ENCODE measurements at places on chromosomes 3 and 15.

DNA sequence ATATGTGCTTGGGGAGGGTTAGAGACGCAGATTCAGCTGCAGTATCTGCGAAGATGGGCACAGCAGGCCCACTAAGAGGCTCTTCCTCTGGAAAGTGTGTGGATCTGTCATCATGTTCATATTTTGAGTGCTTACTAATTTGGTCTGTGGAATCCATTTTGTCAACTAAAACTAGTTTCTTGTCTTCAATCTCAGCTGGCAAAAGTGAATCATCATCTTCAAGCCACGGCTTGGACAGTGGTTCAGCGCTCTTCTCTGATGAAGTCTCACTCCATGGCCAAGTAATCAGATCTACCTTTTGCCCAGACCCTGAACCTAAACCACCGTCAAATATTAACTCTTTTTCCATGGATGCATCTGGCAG lies 76.2 kb downstream of the IMPG2 start:
- DNase-seq = no peak

DNA sequence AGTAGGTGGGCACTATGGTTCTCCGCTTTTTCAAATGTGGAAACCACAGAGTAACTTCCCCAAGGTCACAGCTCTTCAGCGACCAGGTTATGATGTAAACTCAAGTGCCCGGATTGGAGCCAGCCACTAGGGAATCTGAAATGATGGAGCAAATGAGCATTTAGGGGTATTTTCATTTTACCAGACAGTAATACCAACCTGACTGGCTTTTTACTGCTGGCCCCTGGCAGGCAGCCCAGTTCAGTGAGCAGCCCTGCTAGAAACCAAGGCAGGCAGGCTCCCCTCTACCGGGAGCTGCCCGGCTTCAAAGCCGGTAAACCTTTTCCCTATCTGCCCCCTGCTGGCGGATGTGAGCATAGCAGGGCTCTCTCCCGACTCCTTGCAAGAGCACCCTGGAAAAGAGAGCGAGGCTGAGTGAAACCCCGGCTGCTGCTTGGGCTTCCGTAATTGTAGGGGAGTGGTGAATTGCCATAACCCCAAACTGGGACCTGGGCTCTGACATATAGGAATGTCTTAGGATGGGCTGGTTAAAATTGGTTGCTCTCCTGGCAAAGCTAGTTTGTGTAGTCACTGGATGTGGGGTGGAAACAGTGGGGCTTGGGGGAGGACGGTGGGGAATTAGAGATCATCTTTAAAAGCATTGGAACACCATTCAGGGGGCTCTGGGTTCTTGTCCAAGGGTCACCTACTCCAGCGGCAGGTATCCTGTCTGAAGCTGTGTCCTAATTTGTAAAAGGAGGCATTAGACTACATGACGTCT lies 98.0 kb upstream of the TNFAIP8L3 start:
- DNase-seq = peak; percentile 88

- no peak for DNase-seq
Measured at GRCh38 chr15:86063356-86064095, 16.1 kb upstream of the AGBL1 start.

- peak; percentile 92 for DNase-seq
Measured at GRCh38 chr3:151226088-151226563, 23.1 kb upstream of the GPR171 start.

DNA sequence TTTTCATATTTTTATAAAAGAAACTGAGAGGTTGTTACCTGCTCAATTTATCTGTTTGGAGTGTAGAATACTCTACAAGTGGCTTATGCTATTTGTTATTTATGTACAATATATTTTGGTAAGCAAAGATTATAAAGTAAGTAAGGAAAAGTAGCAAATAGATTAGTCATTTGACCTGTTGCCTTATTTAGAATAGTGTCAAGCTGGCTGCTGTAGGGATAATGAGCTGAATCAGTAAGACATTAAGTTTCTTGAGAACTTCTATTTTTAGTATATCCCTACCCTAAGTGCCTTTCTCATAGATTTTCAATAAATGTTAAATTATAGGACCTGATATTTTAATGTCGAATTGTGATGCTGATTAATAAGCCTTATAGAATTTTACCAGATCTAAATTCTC lies 37.2 kb downstream of the ECT2 start:
- no peak for DNase-seq

DNA sequence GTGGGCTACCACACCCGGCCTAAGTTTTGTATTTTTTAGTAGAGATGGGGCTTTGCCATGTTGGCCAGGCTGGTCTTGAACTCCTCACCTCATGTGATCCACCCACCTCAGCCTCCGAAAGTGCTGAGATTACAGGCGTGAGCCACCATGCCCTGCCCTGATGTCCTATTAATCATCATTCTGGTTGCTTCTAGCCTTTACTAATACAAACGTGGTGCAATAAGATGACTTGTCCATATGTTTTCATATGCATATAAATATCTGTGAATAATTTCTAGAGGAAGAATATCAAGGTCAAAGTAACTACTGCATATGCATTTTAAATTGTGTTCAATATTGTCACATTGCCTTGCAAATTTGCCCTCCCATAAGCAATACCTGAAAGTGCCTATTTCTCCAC lies 25.5 kb upstream of the PDHB start:
- no peak for DNase-seq

GRCh38 chr3:462851-463250 lies 266.3 kb downstream of the CHL1 start:
- no peak for DNase-seq

DNA sequence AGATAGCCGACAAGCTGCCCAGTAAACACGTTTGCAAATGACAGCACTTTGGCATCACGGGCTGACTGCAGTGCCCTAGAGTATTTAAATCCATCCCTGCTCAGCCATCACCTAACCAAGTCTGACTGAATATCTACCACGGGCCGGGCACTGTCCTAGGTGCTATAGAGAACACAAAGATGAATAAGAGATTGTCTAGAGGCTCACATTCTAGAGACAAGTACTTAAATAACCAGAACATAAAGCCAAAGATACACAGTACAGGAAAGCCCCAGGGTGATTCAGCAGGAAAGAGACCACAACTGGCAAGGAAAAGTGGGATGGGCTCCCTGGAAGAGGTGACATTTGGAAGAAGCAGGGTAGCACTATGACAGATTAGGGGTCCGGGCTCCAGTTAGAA lies 103.5 kb downstream of the MYLK start:
- no peak for DNase-seq

DNA sequence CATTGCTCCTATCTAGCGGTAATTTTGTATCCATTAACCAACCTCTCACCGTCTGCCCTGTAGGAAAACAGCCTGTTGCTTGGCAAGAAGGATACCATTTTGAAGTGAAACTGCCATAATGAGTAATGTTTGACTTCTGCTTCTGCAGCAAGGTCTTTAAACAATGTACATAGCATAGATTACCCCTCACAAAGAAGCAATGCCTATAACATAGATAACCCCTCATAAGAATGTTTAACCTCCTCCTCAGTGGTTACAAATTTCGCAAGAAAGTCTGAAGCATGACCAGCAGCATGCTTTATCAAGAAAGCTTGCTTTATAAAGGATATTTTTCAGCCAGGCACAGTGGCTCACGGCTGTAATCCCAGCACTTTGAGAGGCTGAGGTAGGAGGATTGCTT lies 61.2 kb upstream of the MFGE8 start:
- peak; percentile 26 for DNase-seq

- DNase-seq = no peak
Measured at GRCh38 chr3:144286235-144286910, 314.8 kb downstream of the DIPK2A start.

DNA sequence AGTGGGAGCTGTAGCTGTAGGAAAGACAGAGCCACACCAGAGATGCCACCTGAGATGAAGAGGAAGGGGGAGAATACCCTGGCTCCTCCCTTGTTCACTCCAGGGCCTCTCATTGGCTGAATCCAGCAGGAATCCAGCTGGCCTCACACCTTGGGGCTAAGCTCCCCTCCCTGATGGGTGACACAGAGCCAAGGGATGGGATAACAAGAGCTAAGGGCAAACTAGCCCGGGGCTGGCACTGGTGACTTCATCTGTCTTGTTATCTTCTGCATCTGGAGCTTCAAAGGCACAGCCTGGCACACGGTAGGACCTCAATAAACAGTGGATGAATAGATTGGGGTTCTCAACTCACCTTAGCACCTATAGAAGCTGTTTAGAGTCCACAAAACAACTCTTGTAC lies 13.8 kb upstream of the GATA2 start:
- DNase-seq = no peak

- peak; percentile 81 for DNase-seq
Measured at GRCh38 chr15:95872366-95872771, 458.1 kb upstream of the NR2F2 start.

DNA sequence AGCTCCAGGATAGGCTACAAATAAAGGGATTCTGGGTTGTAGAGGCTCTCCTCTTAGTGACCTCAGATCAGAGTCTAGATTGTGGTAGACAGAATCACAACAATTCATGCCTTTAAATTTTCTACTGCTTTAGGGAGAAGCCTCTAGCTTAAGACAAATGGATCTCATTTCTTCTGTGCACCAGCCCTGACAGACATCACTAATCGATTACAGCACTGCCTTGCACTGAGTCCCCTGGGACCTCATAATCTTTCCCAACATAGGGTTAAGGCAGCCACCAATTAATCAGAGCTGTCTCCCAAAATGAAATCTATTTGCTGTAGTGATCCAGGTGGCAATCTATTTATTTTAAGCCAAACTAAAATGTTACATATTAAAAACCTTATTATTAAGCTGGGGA lies 436.5 kb upstream of the WNT5A start:
- no peak for DNase-seq

DNA sequence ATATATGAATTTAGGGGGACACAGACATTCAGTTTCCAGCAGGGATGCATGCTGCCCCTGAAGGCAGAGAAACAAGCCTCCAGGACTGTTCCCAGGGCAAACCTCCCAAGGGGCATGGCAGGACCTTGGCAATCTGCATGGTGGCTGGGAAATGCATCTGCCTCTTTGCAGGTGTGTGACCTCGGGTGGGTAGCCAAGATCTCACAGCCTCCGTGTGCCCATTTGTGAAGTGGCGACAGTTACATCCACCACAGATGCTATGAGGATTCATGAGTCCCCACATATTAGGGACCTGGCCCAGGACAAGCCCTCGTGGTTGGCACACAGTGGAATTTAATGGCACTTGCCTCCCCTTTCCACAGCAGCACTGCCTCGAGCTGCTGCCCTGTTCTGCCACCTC lies 29.9 kb downstream of the SLC28A1 start:
- no peak for DNase-seq

GRCh38 chr15:71051539-71051938 lies 63.7 kb upstream of the THSD4 start:
- peak; percentile 70 for DNase-seq

- DNase-seq = no peak
Measured at GRCh38 chr15:42185801-42186200, 22.3 kb downstream of the VPS39 start.

- DNase-seq = no peak
Measured at GRCh38 chr15:47824147-47824546, 106.8 kb downstream of the SEMA6D start.

- no peak for DNase-seq
Measured at GRCh38 chr3:49411535-49411967, 225 bp downstream of the RHOA start.

GRCh38 chr15:68614286-68615035 lies 35.7 kb downstream of the CORO2B start:
- no peak for DNase-seq

- no peak for DNase-seq
Measured at GRCh38 chr15:33284336-33284735, 26.4 kb upstream of the RYR3 start.

DNA sequence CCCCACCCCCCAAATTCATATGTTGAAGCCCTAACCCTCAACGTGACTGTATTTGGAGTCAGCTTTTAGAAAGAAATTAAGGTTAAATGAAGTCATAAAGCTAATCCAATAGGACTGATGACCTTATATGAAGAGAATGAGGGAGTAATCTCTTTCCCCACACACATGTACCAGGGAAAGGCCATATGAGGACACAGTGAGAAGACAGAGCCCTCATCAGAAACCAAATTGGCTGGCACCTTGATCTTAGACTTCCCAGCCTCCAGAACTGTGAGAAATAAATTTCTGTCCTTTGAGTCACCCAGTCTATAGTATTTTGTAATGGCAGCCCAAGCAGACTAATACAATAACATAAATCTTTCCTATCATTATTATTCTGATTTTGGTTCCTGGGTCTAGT lies 194.7 kb upstream of the NANOGP8 start:
- no peak for DNase-seq
